ENCODE measurements at places on chromosomes 2 and 18.

DNA sequence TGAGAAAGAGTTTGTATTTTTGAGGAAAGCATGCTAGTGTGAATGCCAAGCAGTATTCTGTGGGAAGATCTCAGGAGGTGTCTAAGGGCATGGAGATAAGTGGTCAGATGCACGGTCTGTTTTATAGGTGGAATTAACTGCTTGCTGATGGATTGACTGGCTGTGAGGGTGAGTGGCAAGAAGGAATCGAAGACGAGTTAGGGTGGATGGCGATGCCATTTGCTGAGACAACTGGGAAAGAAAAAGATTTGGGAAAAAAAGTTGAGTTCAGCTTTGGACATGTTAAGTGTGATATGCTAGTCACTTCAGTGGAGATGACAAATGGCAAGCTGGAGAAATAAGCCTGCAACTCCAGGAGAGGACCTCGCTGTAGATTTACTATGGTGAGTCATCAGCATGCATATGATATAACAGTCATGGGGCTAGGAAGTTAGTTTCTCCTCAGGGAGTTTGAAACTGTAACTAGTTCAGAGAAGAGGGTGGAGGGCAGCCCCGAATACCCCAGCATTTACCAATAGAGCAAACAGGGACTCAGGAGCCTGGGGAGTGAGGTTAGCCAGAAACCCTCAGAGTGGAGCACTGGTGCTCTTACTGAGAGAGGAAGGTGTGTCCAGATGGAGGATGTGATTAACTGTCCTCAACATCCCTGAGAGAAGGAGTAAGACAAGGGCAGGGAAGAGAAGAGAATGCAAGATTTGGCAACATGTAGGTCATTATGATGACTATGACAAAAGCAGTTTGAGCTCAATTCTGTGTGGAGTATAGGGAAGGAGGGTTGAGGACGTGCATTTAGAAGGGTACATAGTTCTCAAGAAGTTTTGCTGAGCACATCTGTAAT lies 2.0 kb upstream of the HK2 start:
- DNase-seq, result no peak

DNA sequence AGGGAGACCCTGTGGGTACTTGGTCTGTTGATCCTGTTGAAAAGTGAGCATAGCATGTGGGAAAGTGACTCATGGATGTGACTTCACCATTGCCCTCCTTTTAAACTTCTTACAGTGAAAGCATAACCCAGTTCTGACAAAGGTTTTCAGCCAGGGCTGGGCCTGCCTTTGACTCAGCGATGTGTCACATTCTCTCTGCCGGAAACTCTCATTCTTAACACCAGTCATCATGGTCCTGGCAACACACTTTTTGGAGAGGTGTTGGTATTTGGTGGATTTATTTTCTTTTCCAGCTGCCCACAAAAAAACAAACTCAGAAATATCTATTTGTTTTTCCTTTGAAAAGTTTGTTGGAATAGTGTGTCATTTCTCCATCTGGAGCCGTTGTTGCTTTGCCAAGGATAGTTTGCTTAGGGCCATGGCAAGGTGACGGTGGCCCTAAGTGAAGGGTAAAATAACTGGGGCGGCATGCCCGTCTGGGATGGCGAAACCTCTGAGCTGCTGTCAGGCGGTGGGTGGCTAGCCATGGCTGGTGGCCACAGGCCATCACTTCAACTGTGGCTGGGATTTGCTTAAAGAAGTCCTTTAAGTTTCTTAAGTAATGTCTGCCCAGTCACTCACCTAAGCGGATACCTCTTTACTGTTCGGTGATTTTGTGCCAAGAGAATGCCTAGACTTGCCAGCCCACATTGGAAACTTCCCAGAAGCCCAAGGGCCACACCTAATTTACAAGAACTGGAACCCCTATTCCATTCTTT lies 123.3 kb downstream of the LTBP1 start:
- no peak for DNase-seq

DNA sequence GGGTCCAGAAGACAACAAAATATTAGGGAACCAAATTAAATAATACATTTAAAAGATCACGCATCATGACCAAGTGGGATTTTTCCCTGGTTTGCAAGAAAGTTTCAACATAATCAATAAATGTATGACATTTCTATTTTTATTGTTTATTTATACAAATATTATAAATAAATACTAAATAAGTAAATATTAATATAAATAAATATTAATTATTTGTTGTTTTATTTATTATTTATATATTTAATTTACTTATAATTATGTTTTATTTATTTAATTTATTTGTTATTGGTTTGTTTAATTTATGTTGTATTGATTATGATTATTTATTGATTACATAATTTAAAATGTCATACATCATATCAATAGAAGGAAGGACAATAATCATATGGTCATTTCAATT lies 242.5 kb upstream of the HNMT start:
- DNase-seq, result no peak

DNA sequence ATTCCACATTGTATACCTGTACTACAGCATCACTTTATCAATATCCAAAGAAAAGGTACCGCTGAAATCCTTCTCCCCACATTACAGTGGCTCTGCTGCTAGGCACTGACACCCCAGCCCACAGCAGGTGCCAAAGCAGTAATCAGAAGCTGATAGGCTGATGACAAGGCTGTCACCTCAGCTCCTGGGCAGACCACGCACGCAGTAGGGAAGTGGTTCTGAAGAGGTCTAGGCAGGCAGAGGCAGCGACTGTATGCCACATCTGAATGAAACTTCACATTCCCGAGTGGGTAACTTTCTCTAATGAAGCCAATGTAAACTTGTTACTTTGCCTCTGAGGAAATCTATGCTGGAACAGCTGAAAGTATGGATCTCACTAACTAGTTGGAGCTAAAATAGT lies 113.0 kb downstream of the MEP1B start:
- no peak for DNase-seq

GRCh38 chr2:180063494-180064092 lies 56.5 kb upstream of the CWC22 start:
- no peak for DNase-seq

GRCh38 chr2:27471961-27472360 lies 17.6 kb downstream of the IFT172 start:
- no peak for DNase-seq

DNA sequence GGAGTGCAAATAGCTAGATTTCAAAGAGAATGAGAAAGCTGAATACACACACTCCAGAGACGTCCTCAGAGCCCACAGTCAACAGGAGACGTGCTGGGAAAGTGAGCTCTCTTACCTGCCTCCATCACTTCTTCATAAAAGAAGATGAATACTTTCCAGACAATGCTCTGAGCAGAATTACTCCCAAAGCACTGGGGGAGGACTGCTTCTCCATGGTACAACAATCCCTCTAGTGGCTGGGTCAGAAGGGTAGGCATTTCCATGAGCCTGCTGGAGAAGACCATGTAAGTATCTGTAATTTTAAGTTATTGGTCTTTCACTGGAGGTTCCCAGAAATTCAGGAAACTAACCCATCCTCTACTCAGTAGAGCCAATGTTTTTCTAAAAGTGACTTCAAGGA lies 190.3 kb downstream of the RBM43 start:
- no peak for DNase-seq

- DNase-seq, result no peak
These were observed 42.5 kb upstream of the CYRIA start for GRCh38 chr2:16708173-16708572.

DNA sequence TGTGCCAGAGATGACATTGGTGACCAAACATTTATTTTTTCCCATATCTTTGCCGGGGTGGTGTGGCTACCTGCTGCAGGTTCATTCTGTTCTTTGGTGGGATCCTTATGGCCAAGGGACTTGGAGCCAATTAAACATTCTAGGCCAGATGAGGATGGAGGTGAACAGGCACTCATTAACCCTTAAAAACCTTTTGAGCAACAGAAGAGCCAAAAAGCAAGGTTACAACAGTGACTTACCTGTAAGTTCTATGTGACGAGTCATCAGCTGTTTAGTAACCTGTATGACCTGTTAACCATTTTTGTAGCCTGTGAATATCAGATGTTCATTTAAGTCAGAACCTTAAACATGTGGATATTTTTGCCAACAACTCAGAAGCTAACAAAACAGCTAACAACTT lies 105.6 kb downstream of the XRCC5 start:
- DNase-seq, result no peak

GRCh38 chr2:35973132-35973736 lies 382.3 kb upstream of the CRIM1 start:
- DNase-seq, result peak; percentile 35

GRCh38 chr18:80200932-80201672 lies 46.2 kb downstream of the PARD6G start:
- no peak for DNase-seq

DNA sequence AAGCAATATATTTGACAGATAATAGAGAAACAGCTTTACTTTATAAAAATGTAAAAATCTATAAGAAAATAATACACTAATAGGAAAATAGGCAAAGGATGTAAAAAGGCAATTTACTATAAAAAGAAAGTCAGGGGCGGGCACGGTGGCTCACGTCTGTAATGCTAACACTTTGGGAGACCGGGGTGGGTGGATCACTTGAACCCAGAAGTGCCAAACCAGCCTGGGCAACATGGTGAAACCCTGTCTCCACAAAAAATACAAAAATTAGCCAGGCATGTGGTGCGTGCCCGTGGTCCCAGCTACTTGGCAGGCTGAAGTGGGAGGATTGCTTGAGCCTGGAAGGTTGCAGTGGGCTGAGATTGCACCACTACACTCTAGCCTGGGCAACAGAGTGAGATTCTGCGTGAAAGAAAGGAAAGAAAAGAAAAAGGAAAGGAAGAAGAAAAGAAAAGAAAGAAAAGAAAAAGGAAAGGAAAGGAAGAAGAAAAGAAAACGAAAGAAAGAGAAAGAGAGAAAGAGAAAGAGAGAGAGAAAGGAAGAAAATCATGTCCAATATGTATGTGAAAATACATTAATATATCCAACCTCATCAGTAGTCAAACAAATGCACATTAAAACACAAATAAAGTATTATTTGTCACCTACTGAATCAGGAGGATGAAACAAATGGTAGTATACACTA lies 65.1 kb downstream of the ADD2 start:
- DNase-seq, result no peak

GRCh38 chr18:52678551-52678950 lies 338.6 kb downstream of the DCC start:
- DNase-seq, result no peak

DNA sequence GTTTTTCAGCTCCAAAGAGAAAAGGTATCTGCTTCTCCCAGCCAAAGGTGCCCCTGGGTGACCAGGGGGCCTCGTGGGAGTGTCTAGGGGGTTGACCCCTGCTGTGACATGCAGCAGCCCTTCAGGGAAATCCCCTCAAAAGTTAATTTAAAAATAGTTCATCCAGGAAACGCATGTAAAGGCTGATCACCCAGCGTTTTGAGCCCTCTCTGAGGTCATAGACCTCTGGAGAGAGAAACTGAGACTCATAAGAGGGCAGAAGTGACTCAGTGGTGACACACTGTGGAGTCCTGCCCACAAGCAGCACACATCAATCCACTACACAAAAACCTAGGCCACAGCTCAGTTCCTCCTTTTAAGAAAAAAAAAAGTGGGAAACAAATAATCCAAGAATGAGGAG lies 11.9 kb downstream of the GAL3ST2 start:
- no peak for DNase-seq

DNA sequence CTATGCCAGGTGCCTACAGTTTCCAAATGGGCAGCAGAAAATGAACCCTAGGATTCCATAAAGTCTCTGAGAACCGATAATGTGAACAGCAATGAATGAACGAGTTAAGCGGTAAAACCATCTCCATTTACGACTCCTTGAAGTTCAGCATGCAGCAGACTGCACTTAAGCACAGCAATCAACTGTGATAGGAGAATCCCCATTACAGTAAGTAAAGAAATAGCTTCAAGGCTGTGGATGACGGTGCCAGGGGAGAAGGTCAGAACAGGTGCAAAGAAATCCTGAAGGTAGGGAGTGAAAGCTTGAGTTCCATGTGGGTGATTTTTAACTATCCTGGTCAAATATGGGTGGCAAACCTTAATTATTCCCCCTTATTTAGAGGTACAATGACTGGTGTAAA lies 444.4 kb downstream of the NCKAP5 start:
- DNase-seq, result no peak

GRCh38 chr2:72007402-72007801 lies 140.3 kb downstream of the CYP26B1 start:
- DNase-seq, result no peak

DNA sequence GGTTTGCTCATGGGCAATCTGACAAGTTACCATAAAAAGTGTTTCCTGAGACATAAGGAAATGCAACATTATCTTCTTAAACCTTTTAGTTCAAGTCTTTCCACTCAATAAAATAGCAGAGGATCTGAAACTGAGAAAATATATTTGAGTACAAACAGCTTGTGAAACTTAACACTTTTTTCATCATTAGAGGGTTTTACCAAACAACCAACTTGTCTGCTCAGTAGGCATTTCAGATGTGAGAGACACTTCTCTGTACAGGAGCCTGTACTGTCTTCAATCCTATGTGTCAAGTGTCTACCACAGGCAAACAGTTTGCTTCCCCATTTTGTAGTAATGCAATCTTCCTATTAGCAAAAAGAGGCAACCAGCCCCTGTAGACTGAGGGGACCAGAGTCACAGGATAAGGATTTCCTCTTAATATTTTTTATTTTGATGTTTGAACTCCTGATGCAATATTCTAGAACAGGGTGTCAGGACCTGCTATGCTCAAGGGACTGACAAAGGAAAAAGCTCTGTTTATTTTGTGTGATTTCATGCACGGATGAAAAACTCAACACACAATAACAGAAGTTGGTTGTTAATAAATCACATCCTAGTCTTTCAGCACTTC lies 159.1 kb upstream of the LHCGR start:
- DNase-seq, result no peak

- DNase-seq, result no peak
These were observed 31.1 kb downstream of the NAB1 start for GRCh38 chr2:190679813-190680591.

GRCh38 chr18:136433-136832 lies 21.9 kb upstream of the USP14 start:
- no peak for DNase-seq

GRCh38 chr2:72572501-72572900 lies 253.3 kb downstream of the EXOC6B start:
- DNase-seq, result no peak

- DNase-seq, result no peak
These were observed 503 bp downstream of the ANXA4 start for GRCh38 chr2:69742322-69742952.

DNA sequence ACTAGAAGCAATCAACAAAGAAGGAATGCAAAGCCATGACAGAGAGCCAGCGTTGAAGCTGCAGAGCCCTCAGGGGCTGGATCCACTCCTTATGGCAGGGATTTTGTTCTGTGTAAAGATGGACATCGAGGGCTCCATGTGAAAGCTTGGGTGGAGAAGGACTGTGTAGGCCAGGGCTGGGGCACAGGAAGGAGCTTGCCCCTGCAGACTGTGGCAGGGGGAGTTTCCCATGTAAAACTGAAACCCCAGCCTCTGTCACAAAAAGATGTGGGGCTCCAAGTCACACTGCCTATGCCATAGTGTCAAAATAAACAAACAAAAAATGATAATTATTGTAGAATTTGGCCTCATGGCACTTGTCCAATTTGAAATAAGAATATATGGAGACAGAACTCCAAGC lies 408.7 kb upstream of the HS6ST1 start:
- DNase-seq, result no peak

GRCh38 chr18:45104049-45104395 lies 423.3 kb downstream of the SETBP1 start:
- DNase-seq, result no peak

GRCh38 chr2:197571627-197572271 lies 55.9 kb downstream of the MOB4 start:
- DNase-seq, result no peak
